ENCODE measurements at places on chromosomes 3 and 15.

DNA sequence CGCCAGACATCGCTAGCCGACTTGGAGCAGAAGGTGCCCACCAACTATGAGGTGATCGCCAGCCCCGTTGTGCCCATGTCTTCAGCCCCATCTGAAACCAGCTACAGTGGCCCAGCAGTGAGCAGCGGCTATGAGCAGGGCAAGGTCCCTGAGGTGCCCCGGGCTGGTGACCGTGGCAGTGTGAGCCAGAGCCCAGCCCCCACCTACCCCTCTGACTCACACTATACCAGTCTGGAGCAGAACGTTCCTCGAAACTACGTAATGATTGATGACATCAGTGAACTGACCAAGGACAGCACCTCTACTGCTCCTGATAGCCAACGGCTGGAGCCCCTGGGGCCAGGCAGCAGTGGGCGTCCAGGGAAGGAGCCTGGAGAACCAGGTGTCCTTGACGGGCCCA lies 12.9 kb upstream of the APEH start:
- peak; percentile 12 for DNase-seq

DNA sequence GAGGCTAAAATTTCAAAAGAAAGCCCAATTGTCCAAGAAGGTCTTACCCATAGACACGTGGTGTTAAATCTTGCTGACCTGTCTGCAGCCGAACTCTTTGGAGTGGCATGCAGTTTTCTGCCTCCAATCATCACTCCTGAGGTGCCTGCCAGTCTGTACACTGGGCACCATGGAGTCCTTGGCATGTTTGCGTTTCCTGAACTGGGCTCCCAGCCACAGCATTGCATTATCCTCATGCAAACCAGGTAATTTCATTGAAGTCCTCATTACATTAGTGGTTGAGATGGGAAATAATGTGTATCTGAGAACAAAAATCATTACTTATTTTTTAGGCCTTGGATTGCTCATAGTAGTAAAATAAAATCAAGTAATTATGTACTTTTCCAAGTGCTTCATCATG lies 152.3 kb downstream of the AKAP13 start:
- DNase-seq, result no peak

GRCh38 chr15:27382361-27383025 lies 411.5 kb downstream of the GABRG3 start:
- DNase-seq, result no peak

- DNase-seq, result no peak
Observed at GRCh38 chr3:101273608-101274007, 46.8 kb downstream of the IMPG2 start.

GRCh38 chr15:92077353-92078085 lies 224.0 kb downstream of the SLCO3A1 start:
- peak; percentile 74 for DNase-seq

GRCh38 chr3:12393894-12394293 lies 90.4 kb upstream of the TSEN2 start:
- DNase-seq, result peak; percentile 32

DNA sequence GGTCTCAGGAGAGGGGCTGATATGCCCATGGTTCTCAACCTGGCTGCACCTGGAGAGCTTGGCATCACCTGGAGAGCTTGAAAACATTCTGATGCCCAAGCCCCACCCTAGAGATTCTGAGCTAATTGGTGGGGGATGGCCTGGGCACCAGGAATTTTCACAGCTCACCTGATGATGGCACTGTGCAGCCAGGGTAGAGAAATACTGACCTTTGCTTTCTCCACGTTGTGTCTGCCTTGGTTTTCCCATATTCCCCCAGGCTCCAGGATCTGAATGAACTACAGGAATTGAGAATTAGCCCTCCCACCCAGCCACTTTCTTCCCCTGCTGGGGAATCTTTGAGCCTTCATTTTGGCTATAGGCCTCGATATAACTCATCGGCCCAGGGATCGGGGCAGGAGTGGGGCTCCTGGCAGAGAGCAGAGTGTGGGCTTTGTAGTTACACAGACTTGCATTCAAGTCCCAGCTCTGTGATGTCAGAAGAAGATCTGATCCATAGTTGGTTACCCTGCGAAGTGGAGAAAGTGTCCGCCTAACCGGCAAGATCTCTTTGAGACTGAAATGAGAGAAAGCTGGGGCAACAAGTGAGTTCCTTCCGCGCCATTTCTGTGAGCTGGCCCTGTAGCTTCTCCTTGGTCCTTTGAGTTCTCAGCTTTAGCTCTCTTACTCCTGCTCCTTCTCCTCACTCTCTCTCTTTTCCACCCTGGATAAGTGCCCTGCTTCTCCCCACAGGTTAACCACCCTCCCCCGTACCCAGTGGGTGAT lies 33.1 kb upstream of the UBE2Q2 start:
- DNase-seq, result peak; percentile 44

GRCh38 chr3:141542202-141542969 lies 55.6 kb downstream of the RASA2 start:
- DNase-seq, result no peak

- DNase-seq, result peak; percentile 9
Observed at GRCh38 chr15:34584330-34584668, 848 bp upstream of the GOLGA8B start.
